ENCODE measurements at places on chromosomes 4 and X. TPM values are rescaled to one million over a fixed set of nuclear protein-coding genes. Genes with fewer than 3 reads are reported as not detected.

Gene C4orf50
- 0.03 TPM for total RNA-seq

Gene P2RY10
- total RNA-seq = 1.4 TPM

Gene KCND1
- total RNA-seq = 4.3 TPM

Gene NELFA
- total RNA-seq = 22.5 TPM

Gene APBB2
- 55.6 TPM for total RNA-seq

DNA sequence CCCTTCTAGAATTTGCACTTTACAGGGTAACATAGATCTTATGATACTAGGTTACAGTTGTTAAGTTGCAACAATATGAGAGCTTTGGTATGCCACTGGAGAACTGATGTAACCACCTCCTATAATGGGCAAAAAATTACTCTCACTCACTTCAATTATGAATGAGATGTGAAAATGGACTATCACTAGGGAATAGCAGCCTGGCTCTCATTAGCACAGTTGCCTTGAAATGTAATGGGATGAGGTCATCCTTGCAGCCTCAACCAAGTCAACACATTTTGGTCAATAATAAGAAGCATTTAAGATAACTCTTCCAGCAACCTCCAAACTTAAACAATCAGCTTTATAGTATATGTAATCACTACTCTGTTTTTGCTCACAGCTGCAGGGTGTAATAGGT, 69.4 kb downstream of the TBC1D9 start:
- H3K4me3 ChIP-seq = no peak overlapping the region
- H3K27me3 ChIP-seq = no peaks in the 10 kb centered on the region
- no peaks in the 10 kb centered on the region for H3K4me1 ChIP-seq
- H3K36me3 ChIP-seq = no peaks in the 10 kb centered on the region
- no peak overlapping the region for H3K27ac ChIP-seq

DNA sequence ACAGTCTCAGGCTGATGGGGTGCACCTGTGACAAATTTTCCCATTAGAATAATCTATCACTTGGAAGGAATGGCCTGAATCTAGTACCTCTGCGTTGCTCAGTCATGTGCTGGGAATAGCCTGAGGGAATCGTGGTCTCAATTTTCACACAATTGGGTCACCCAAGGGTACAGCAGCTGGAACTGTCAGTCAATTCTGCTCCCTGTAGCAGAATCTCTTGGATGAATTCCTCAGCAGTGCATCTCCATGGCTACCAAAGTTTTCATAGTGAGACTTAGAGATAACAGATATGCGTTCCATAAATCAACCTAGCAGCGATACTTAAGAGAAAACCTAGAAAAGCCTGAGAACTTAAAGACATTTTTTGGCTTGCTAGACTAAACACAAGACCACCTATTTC, 288.7 kb upstream of the CTSO start:
- no peaks in the 10 kb centered on the region for H3K27me3 ChIP-seq
- no peaks in the 10 kb centered on the region for H3K36me3 ChIP-seq
- H3K27ac ChIP-seq = no peak overlapping the region

GRCh38 chrX:109281483-109282275, 200.2 kb downstream of the GUCY2F start:
- H3K27me3 ChIP-seq = no peaks in the 10 kb centered on the region
- no peak overlapping the region for H3K4me3 ChIP-seq
- H3K36me3 ChIP-seq = no peaks in the 10 kb centered on the region
- DNase-seq = peak; percentile 37

GRCh38 chr4:125780747-125781146, 466.0 kb downstream of the FAT4 start:
- no peak for DNase-seq
- H3K4me1 ChIP-seq = no peaks in the 10 kb centered on the region
- H3K27ac ChIP-seq = no peak overlapping the region
- no peak overlapping the region for H3K4me3 ChIP-seq
- H3K27me3 ChIP-seq = no peaks in the 10 kb centered on the region
- H3K36me3 ChIP-seq = no peaks in the 10 kb centered on the region

- no peak overlapping the region for H3K27ac ChIP-seq
- H3K4me3 ChIP-seq = no peak overlapping the region
- no peaks in the 10 kb centered on the region for H3K4me1 ChIP-seq
- DNase-seq = no peak
- no peaks in the 10 kb centered on the region for H3K36me3 ChIP-seq
Measured at GRCh38 chrX:7190157-7190556, 42.2 kb upstream of the PUDP start.

DNA sequence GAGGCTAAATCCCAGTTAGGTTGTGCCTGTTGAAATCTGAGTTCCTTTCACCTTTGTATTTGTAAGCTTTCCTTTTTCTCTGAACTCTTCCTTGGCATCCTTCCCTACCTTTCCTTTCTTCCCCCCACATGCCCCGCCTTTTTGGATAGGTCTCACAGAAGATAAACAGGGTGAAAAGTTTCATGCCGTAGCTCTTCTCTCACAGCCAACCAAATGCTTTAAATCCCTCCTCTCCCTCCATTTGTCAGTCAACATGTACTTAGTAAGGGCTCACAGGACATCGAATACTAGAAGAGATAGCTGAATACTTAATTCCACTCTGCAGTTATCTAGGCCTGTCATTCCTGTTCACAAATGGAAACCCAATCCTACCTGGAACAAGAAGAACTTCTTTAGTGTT, 107.1 kb upstream of the BMPR1B start:
- no peaks in the 10 kb centered on the region for H3K36me3 ChIP-seq
- no peak overlapping the region for H3K4me3 ChIP-seq
- no peak for DNase-seq
- no peaks in the 10 kb centered on the region for H3K4me1 ChIP-seq
- no peaks in the 10 kb centered on the region for H3K27me3 ChIP-seq

DNA sequence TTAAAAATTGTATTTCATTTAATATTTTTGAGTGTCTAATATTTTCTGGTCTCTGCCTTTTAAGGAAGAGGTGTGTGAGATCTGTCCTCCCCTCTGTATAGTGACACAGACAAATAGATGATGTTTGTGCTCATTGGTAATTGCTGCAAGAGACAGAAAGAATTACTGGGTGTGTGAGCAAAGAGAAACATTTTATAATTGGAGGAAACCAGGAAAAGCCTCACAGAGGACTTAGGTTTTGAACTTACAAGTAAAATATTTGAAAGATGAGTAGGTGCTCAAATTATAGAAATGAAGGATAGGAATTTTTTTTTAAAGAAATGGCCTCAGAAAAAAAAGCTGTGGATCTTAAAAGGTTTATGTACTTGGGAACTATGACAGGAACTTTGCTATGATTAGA, 149.8 kb downstream of the SPCS3 start:
- no peak overlapping the region for H3K4me3 ChIP-seq
- H3K27ac ChIP-seq = no peak overlapping the region
- no peak for DNase-seq
- no peaks in the 10 kb centered on the region for H3K4me1 ChIP-seq

- H3K27ac ChIP-seq = no peak overlapping the region
- no peaks in the 10 kb centered on the region for H3K36me3 ChIP-seq
- H3K4me3 ChIP-seq = no peak overlapping the region
- no peak for DNase-seq
- no peaks in the 10 kb centered on the region for H3K4me1 ChIP-seq
Measured at GRCh38 chr4:151569650-151570049, 160.7 kb downstream of the FHIP1A start.

DNA sequence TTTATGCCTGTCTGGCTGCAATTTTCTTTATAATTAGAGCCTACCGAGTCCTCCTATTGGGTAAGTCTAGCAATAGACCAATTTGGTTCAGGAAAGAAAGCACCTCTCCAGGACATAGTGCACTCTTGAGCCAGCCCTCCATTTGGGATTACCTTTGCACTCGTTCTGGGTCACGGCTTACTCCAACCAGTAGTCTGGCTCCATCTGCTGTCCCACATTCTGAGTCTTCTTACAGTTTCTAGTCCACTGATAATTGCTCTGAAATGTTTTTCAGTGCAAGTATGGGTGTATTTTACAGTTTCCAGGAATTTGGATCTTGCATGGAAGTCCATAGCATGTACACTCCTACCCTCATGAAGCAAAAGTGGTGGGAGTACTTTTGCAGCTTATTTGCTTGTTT, 34.8 kb upstream of the USP51 start:
- no peaks in the 10 kb centered on the region for H3K27me3 ChIP-seq
- no peak overlapping the region for H3K27ac ChIP-seq
- H3K4me1 ChIP-seq = no peaks in the 10 kb centered on the region
- H3K36me3 ChIP-seq = no peaks in the 10 kb centered on the region
- peak; percentile 2 for DNase-seq

GRCh38 chr4:20616848-20617247, 83.4 kb upstream of the PACRGL start:
- no peak overlapping the region for H3K27ac ChIP-seq
- H3K4me1 ChIP-seq = peaks cover 7% of the 10 kb centered on the region
- H3K27me3 ChIP-seq = no peaks in the 10 kb centered on the region
- no peak overlapping the region for H3K4me3 ChIP-seq

- DNase-seq = no peak
- no peaks in the 10 kb centered on the region for H3K36me3 ChIP-seq
- no peaks in the 10 kb centered on the region for H3K27me3 ChIP-seq
- H3K4me3 ChIP-seq = no peak overlapping the region
- no peak overlapping the region for H3K27ac ChIP-seq
- no peaks in the 10 kb centered on the region for H3K4me1 ChIP-seq
Measured at GRCh38 chrX:17878028-17878670, 17.1 kb upstream of the RAI2 start.
